Activated B cell treated with CpG ODN at 0.5 μM for 24 hours (primary cell): ENCODE measurements at places on chromosomes 3 and 15.

DNA sequence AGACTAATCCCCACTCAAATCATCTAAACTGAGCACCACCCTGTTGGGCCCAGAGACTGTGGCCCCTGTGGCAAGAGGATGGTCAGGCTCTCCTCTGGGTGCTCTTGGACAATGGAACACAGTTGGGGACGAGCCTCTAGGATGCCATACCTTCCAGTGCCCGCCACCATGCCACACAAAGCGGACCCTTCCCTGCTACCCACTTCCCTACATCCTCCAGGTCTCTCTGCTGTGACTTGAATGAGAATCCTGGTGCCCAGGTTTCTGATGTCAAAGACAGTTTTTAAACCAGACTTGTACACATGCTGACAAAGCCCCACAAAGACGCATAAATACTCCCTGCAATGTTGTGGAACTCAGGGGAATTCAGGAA, 4.7 kb downstream of the CCDC51 start:
- H3K27ac ChIP-seq: no peak overlapping the region
- no peak overlapping the region for H3K4me3 ChIP-seq
- no peaks in the 10 kb centered on the region for H3K27me3 ChIP-seq
- H3K36me3 ChIP-seq: peaks cover 30% of the 10 kb centered on the region
- peaks cover 26% of the 10 kb centered on the region for H3K4me1 ChIP-seq

DNA sequence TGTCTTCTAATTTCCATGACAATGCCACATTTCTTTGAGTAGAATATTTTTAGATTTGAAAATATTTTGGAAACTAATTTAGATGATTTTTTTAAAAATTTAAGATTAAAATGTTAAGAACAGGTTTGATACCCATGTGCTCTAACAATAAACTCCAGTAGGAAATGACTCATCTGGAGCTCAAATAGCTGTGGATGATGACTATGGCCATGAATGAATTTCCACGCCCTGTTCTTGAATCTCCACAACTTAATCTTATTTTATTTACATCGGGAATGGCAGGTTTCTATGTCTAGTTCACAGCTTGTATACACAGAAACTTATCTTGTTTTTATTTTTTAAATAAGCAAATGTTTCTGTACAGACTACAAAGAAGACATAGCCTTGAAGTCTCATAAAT, 726.8 kb downstream of the NAALADL2 start:
- H3K27ac ChIP-seq: no peak overlapping the region
- H3K4me3 ChIP-seq: no peak overlapping the region
- H3K36me3 ChIP-seq: no peaks in the 10 kb centered on the region
- H3K4me1 ChIP-seq: no peaks in the 10 kb centered on the region

DNA sequence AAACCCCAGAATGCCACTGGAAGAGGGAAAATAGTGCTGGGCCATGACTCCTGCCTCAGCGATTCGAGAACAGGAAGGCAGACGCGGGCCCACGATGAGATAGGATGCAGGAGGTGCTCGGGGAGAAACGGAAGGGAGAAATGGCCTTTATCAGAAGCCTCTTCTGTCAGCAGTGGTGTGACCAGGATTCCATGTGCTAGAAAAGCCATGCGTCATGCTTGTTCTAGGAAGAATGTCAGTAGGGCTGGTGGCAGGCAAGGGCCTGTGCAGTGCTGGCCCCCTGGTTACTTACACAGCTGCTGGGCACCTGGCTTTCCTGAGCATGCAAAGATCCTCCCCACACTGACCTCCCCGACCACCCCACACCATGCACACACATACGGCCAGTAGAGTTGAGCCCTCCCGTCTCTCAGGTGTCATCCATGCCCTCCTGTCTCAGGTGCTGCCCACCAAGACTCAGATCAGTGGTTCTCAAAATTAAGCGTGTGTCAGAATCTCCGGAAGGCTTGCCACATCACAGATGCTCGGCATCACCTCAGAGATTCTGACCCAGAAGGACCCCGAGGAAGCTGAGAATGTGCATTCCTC, 106.7 kb downstream of the ADAMTS17 start:
- no peak overlapping the region for H3K4me3 ChIP-seq
- H3K27ac ChIP-seq: no peak overlapping the region
- H3K36me3 ChIP-seq: no peaks in the 10 kb centered on the region
- H3K4me1 ChIP-seq: no peaks in the 10 kb centered on the region
- no peak for DNase-seq

GRCh38 chr15:37691911-37692310, 242.5 kb upstream of the TMCO5A start:
- no peaks in the 10 kb centered on the region for H3K4me1 ChIP-seq
- no peaks in the 10 kb centered on the region for H3K27me3 ChIP-seq

- H3K36me3 ChIP-seq: no peaks in the 10 kb centered on the region
- H3K27ac ChIP-seq: no peak overlapping the region
- no peaks in the 10 kb centered on the region for H3K27me3 ChIP-seq
These were observed 11.7 kb downstream of the LSAMP start for GRCh38 chr3:116433552-116433951.

DNA sequence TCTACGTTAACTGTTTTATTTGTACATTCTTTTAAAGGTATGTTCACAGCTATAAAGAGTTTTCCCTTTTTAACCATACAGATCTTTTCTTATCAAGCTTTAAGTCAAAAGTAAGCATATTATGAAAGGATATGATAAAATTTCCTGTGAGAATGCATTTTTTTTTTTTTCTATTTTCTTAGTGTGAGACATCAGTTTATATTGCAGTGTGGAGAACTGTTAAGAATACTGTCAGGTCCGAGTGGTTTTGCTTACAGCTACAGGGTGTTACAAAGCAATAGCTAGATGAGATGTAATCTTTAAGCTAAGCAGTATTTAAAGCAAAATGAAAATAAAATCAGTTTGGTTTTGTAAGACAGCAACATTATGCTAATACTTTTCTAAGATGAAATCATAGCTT, 133.2 kb downstream of the SLC25A26 start:
- DNase-seq: no peak
- H3K4me3 ChIP-seq: no peak overlapping the region
- H3K36me3 ChIP-seq: peaks cover 18% of the 10 kb centered on the region
- no peaks in the 10 kb centered on the region for H3K27me3 ChIP-seq
- no peaks in the 10 kb centered on the region for H3K4me1 ChIP-seq

DNA sequence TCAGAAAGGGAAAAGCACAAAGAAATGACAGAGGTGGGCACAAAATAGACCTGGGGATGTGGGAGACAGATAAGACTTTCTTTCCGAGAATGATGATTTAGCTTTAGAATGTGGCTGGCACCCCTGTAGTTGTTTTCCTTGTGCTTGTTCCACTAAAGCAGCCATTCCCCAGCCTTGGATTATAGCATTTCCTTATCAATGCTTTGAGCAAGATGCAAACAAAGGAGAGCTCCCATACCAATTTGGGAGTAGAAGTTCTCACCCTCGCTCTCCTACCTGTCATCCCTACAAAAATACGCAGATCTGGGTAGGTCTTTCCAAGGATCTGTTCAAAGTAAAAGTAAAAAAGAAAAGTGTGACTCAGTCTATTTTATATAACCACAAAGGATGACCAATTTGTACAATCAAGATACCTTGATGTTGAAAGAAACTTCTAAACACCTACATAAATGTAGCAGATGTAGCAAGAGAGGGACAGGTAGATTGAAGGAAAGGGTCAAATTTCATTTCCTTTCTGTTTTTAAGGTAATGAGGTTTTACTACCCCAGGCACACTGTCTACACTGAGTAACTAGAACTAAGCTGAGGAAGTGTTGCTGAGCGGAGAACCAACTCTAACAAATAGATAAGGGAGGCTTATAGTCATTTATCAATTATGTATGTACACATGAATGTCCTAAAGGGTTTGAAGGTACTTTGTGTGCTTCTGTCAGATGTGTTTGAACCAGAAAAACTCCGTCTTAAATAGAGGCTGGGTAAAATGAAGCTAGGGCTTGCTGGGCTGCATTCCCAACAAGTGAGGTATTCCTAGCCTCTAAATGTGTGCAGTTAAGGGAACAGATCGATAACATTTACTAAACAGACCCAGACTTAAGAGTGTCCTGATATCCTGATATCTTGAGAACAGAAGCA, 91.1 kb upstream of the LRRN1 start:
- no peak overlapping the region for H3K4me3 ChIP-seq
- no peaks in the 10 kb centered on the region for H3K36me3 ChIP-seq
- no peaks in the 10 kb centered on the region for H3K4me1 ChIP-seq

DNA sequence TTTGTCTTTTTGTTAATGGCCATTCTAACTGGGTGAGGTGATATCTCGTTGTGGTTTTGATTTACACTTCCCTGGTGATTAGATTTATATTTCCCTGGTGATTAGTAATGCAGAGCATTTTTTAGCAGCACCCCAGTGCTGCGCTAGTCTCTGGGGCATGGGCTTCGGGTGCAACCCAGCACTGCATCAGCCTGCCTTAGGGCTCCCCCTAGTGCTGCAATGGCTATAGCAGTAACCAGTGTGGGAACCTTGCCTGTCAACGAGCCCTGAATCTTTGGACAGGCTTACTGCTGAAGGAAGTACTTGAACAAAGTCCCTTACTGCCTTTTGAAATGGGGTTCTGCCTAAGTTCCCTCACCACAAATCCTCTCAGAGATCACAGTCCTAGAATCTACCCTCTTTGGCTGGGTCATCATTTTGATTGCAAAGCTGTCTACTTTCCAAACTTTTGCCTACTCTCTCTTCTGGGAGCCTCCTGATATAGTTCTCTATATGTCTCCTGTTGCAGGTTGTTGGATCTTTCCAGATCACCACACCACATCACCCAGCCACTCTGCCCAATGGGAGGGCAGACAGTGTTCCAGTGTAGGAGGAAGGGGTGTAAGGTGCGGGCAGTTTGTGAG, 79.2 kb upstream of the CCNL1 start:
- H3K27ac ChIP-seq: no peak overlapping the region
- peaks cover 2% of the 10 kb centered on the region for H3K4me1 ChIP-seq
- DNase-seq: peak; percentile 18
- no peak overlapping the region for H3K4me3 ChIP-seq
- no peaks in the 10 kb centered on the region for H3K36me3 ChIP-seq
- H3K27me3 ChIP-seq: no peaks in the 10 kb centered on the region

DNA sequence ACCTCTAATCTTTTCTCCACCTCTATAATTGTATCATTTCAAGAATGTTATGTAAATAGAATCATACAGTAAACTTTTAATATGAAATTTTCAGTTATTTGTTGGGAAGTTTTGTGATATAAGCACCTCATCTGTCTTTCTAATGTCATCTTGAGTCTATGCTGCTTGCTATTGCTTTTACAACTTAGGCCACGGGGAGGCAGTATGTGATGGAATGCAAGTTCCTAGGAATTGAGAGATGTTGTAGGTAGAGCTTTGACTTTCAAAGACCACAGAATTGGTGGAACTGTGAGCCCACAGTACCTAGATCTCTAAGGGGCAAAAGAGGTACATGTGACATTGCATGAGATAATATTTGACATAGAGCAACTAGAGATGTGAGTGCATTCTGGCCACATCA, 328.3 kb downstream of the MFSD1 start:
- H3K4me3 ChIP-seq: no peak overlapping the region
- no peak for DNase-seq
- H3K4me1 ChIP-seq: no peaks in the 10 kb centered on the region
- peaks cover 4% of the 10 kb centered on the region for H3K27me3 ChIP-seq
- no peak overlapping the region for H3K27ac ChIP-seq
- no peaks in the 10 kb centered on the region for H3K36me3 ChIP-seq

GRCh38 chr3:36891701-36892160, 53.1 kb downstream of the TRANK1 start:
- no peaks in the 10 kb centered on the region for H3K27me3 ChIP-seq
- H3K4me3 ChIP-seq: peak overlapping the region; percentile 81
- H3K4me1 ChIP-seq: peaks cover 84% of the 10 kb centered on the region
- peaks cover 89% of the 10 kb centered on the region for H3K36me3 ChIP-seq
- DNase-seq: peak; percentile 62
- peak overlapping the region; percentile 97 for H3K27ac ChIP-seq

- no peak for DNase-seq
- H3K4me3 ChIP-seq: no peak overlapping the region
- no peaks in the 10 kb centered on the region for H3K27me3 ChIP-seq
- peaks cover 11% of the 10 kb centered on the region for H3K4me1 ChIP-seq
- no peak overlapping the region for H3K27ac ChIP-seq
These were observed 3.9 kb upstream of the DPP8 start for GRCh38 chr15:65521350-65521749.

DNA sequence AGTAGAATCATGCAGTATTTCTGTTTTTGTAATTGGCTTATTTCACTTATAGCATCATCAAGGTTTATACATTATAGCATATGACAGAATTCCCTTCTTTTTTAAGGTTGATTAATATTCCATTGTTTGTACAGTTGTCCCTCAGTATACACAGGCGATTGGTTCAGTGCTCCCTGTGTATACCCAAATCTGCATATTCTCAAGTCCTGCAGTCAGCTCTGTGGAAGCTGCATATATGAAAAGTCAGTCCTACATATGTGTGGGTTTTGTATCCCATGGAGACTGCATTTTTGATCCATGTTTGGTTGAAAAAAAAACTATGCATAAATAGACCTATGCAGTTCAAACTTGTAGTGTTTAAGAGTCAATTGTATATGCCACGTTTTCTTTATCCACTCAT, 127.7 kb downstream of the ISL2 start:
- H3K4me1 ChIP-seq: no peaks in the 10 kb centered on the region
- H3K36me3 ChIP-seq: peaks cover 62% of the 10 kb centered on the region
- H3K4me3 ChIP-seq: no peak overlapping the region
- no peak for DNase-seq
- H3K27ac ChIP-seq: no peak overlapping the region
- no peaks in the 10 kb centered on the region for H3K27me3 ChIP-seq

DNA sequence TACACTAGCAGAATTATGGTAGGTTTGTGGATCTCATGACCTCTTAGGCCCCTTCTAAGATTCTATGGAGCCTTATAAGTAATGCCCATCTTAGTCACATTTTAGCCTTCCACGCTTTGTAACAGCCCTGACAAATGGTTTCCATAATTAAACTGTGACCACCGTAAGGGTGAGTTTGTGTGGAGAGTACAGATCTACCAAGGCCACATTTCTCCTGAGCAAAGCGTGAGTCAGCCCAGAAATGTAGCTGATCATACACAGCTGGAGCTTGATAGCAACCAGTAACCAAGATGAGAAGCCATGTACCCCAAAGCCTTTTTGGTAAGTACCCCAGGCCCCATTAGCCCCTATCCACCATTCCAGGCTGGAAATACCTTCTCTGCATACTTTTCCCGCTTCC, 31.7 kb downstream of the CHAC1 start:
- H3K27me3 ChIP-seq: no peaks in the 10 kb centered on the region
- H3K36me3 ChIP-seq: peaks cover 93% of the 10 kb centered on the region
- no peaks in the 10 kb centered on the region for H3K4me1 ChIP-seq
- H3K4me3 ChIP-seq: no peak overlapping the region

GRCh38 chr3:141081141-141081795, 30.1 kb downstream of the SPSB4 start:
- no peak overlapping the region for H3K4me3 ChIP-seq
- H3K27ac ChIP-seq: no peak overlapping the region
- no peak for DNase-seq
- H3K4me1 ChIP-seq: peaks cover 11% of the 10 kb centered on the region
- H3K36me3 ChIP-seq: no peaks in the 10 kb centered on the region

- H3K4me3 ChIP-seq: no peak overlapping the region
- H3K27me3 ChIP-seq: peaks cover 4% of the 10 kb centered on the region
- DNase-seq: no peak
- no peak overlapping the region for H3K27ac ChIP-seq
These were observed 44.3 kb downstream of the P2RY1 start for GRCh38 chr3:152879130-152879789.

- H3K36me3 ChIP-seq: peaks cover 2% of the 10 kb centered on the region
- H3K27ac ChIP-seq: no peak overlapping the region
- no peaks in the 10 kb centered on the region for H3K4me1 ChIP-seq
- H3K27me3 ChIP-seq: no peaks in the 10 kb centered on the region
These were observed 75.2 kb downstream of the ESYT3 start for GRCh38 chr3:138509586-138509985.

GRCh38 chr15:40856746-40857145, 12.9 kb downstream of the SPINT1 start:
- H3K4me3 ChIP-seq: no peak overlapping the region
- DNase-seq: no peak
- H3K27ac ChIP-seq: no peak overlapping the region
- H3K4me1 ChIP-seq: peaks cover 8% of the 10 kb centered on the region
- no peaks in the 10 kb centered on the region for H3K27me3 ChIP-seq
